EH (cell line): ENCODE measurements at places on chromosomes 5 and 9.

DNA sequence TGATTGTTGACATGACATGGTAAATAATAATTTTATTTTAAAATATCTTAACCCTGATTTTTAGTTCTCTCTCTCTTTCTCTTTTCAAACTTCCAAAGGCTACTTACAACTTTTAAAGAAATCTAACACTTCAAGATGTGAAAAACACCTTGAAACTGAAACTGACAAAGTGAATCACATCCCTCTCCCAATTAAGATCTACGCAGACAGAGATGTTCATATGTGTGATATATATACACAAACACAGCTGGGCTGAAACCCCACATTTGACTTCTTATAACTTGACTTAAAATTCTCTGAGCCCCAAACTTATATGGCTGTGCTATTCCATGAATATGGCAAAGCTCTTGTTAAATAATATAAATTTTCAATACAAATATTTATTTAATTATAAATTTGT is 261.2 kb upstream of the PTPRD start:
- DNase-seq = no peak

- DNase-seq = peak; percentile 47
These were observed 175.3 kb downstream of the SLF1 start for GRCh38 chr5:94793816-94794198.

DNA sequence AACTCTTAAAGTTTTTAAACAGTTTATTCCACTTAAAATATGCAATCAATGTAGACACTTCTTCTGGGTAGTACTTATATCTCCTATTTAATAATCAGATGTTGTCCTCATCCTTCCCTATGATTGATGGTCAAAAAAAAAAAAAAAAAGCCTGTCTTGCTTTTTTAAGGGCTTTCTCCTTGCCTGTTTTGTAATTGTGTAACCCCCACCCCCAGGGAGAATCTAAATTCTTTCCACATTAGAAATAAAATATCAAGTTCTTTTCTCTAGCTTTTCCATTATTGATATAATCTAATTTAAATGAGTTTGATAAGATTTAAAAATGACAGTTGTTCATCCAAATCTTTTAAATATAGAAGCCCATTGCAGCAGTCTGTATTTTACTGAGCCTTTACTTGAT is 119.7 kb downstream of the CHSY3 start:
- no peak for DNase-seq

- no peak for DNase-seq
These were observed 2.8 kb downstream of the MYO10 start for GRCh38 chr5:16933337-16933736.

- peak; percentile 79 for DNase-seq
These were observed 207.1 kb upstream of the VLDLR start for GRCh38 chr9:2414465-2414864.

GRCh38 chr5:140547508-140548299 is at the start of gene EIF4EBP3:
EIF4EBP3 (plus strand) TSS chr5:140547662; CDS start chr5:140547738, 76 bp downstream.
- peak; percentile 96 for DNase-seq

- no peak for DNase-seq
These were observed 66.6 kb upstream of the NR3C1 start for GRCh38 chr5:143470120-143470519.

GRCh38 chr9:79089054-79089560 is 482.7 kb upstream of the TLE4 start:
- DNase-seq = peak; percentile 46

DNA sequence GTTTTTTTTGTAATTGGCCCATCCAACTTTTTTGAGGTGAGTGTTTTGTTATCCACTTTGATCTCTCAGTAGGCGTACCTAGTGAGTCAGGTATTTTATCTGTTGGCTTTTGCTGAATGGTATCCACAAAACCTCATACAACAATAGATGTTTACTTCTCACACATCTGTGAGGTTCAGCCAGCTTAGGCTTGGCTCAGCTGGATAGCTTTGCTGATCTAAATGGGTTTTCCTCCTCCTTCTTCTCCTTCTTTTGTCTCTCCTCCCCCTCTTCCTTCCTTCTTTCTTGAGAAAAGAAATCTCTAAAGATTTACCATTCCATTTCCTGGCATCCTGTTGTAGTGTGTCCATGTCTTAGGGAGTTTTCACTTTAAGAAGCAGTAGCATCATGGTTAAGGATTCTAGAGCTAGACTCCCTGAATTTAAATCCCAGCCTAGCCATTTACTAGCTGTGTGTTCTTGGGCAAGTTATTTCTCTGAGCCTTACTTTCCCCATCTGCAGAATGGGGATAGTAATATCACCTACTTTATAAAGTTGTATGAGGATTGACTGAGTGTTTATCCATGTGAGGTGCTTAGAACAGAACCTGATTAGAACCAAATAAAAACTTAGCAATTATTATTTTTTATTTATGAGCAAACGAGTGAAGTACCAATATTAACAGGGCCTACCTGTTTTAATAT is 126.3 kb downstream of the ARHGAP26 start:
- no peak for DNase-seq

GRCh38 chr9:137646341-137646740 is 27.5 kb downstream of the EHMT1 start:
- DNase-seq = no peak

GRCh38 chr9:114387680-114388356 is at the start of gene AKNA:
AKNA (minus strand) TSS chr9:114387982; CDS start chr9:114381333, 6,649 bp downstream.
- DNase-seq = peak; percentile 83

GRCh38 chr9:14314929-14315874 is 1.3 kb upstream of the NFIB start:
- DNase-seq = peak; percentile 16
